RCC 7860 (cell line): ENCODE measurements at places on chromosomes 2 and 18.

- peak; percentile 38 for DNase-seq
Measured at GRCh38 chr2:197813093-197813787, 8.8 kb downstream of the PLCL1 start.

DNA sequence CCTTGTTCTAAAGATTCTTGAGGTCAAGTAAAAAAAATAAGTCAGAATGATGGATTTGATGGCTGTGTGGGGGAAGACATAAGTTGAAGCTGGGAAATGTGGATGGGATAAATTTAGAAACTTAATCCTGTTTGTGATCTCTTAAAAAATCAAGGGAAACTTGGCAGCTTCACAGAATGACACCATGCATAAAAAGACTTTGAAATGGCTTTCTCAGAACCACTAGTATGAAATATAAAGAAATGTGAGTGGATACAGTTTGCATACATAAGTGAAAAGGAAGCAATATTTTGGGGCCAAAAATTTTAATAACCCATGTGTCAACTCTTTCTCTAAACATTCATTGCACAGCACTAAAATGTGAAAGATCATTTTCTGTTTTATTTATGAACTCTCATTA, 21.7 kb downstream of the CDH19 start:
- no peak for DNase-seq

DNA sequence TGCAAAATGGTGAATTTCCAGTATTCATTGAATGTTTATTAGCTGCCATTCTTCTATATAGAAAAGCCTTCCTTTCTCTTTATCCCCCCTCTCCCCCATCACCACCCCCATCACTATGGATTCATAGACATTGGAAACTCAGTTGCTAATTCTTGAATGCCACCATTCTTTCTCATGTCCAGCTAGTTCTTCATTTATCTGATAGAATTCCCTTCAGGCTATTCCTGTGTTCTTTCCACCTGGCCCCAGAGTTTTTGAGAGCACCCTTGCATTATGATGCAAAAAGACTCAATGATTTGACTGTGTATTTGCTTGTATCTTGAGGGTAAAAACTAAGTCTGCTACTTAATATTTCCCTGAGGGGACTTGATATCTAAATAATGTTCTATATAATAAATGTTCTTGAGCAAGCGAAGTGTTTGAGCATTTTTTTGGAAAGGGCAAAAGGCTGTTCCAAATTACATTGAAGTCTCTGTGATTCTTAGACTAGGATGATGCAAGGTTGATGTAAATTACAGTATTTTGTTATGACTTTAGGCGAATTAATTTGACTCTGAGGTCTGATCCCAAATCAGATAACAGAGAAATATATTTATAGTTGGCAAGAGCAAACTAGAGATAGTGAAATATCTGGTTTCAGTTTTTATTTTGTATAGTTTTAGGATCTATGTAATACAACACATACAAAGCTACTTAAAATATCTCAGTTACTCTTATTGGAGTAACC, 18.8 kb upstream of the SOS1 start:
- no peak for DNase-seq

DNA sequence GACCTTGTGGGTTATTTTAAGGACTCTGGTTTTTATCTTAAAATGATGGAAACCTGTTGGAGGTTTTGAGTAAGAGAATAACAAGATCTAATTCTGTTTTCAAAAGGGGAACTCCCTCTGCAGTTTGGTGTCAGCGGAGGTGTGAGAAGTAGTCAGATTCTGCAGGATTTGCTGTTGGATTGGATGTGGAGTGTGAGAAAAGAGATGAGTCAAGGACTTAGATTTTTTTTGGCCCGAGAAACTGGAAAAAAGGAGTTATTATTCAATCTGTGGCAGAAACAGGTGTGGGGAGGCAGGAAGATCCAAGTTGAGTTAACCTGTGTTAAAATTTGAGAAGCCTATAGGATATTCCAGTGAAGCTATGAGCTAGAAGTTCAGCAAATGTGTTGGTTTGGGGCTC, 337.2 kb upstream of the FANCL start:
- no peak for DNase-seq

GRCh38 chr2:152497481-152498052, 162.6 kb downstream of the FMNL2 start:
- peak; percentile 94 for DNase-seq

- peak; percentile 41 for DNase-seq
Measured at GRCh38 chr2:210189452-210190138, 18.4 kb upstream of the KANSL1L start.

DNA sequence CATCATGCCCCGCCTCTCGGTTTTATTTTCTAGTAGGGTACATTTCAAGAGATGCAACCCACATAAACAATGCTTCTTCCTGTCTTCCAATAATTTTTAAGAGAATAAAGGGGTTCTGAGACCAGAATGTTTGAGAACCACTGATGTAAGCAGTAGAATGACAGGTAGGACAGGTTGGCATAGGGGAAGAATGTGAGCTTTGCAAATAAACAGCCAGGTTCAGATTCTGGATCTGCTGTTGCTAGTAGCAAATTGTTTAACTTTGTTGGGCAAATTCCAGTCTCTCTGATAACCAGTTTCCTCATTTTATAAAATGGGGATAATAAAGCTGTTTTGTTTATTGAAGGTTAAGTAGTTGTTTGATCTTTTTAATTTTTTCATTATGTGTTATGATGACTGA, 32.8 kb downstream of the SOCS6 start:
- DNase-seq = no peak

- DNase-seq = no peak
Measured at GRCh38 chr2:112841295-112842044, 4.9 kb upstream of the IL1B start.

- peak; percentile 57 for DNase-seq
Measured at GRCh38 chr2:46232860-46233259, 64.3 kb upstream of the EPAS1 start.

DNA sequence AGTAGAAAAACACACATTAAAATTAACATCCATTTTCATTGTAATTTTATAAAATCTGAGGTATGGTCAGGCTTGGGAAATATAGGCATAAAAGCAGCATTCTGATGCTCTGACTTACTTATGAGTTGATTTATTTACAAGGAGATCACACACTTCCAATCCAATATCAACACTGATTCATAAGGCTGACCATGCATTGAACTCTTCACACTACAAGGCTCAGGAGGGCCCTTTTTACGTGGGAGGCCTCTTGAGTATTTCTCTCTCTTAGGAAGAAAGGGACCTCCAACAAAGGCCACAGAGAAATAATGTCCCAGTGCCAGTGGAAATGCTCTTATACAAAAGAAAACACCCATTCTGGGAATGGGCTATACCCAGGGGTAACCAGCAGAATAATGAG, 222.8 kb downstream of the NAPG start:
- no peak for DNase-seq

GRCh38 chr18:78699499-78699898, 280.1 kb upstream of the SALL3 start:
- no peak for DNase-seq

- no peak for DNase-seq
Measured at GRCh38 chr2:64987001-64987955, 1.9 kb upstream of the SLC1A4 start.

DNA sequence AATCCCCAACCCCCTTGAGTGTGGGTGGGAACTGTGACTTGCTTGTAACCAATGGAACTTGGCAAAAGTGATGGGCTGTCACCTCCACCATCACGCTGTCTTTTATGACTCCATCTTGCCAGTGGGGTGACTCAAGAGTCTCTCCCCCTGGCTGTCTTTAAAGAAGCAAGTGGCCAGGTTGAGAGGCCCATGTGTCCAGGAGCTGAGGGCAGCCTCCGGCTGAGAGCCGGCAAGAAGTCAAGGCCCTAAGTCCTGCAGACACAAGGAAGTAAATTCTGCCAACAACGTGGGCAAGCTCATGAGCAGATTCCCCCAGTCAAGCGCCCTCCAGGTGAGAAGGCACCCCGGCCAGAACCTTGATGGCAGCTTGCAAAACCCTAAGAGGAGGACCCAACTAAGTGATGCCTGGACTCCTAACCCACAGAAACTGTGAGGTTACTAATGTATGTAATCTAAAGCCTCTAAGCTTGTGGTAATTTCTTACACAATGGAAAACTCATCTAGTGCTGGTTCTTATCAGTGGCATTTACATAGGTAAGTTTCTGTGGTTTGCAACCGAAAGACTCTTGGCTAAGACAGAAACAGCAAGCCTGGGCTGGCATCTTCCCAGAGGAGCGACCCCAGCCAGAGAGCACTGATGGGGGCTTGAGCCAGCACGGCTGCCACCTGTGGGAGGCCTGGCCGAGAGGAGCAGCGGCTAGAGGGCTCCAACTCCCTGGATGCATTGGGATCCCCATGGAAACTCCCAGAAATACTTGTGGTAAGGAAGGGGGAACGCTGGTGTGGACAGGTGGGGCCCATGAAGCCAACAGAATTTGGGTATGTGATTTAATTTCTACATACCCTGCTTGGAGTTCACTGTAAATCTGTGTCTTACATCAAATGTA, 49.3 kb downstream of the CIB4 start:
- DNase-seq = no peak

- DNase-seq = no peak
Measured at GRCh38 chr2:41716497-41716896, 331.3 kb upstream of the PKDCC start.

DNA sequence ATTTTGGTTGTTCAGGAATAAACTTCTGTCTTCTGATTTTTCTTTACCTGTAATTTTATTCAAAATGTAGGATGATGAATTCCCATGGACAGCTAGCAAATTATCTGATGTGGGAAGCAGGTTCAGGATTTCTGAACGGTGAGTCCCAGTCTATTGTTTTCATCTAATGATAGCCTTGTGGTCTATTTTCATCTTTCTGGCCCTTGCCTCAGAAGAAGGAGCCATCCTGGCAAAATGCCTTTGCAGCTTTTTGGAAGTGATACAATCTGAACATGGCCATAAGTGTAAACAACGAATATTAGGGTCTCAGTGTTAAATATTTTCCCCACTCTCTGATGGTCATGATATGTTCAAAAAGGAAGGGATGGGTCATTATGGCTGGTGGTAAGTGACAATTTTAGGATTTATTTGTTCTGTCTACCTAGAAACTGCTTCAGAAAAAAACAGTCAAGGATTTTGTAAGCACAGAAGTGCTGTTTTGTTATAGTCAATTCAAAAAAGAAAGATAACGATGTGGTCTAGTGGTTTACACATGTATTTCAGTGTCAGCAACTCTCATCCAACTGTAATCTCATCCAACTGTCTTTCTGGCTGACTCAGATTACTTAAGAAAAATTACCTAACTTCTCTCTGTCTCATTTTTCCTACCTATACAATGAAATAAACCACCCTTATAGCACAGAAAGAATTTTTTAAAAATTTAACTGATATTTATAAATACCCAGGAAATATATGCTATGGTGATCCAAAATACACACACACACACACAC, 272.6 kb upstream of the ERBB4 start:
- DNase-seq = no peak

GRCh38 chr2:134869946-134870736, 31.7 kb downstream of the ACMSD start:
- no peak for DNase-seq

GRCh38 chr18:75880925-75881504, 453.5 kb upstream of the SMIM21 start:
- DNase-seq = no peak

DNA sequence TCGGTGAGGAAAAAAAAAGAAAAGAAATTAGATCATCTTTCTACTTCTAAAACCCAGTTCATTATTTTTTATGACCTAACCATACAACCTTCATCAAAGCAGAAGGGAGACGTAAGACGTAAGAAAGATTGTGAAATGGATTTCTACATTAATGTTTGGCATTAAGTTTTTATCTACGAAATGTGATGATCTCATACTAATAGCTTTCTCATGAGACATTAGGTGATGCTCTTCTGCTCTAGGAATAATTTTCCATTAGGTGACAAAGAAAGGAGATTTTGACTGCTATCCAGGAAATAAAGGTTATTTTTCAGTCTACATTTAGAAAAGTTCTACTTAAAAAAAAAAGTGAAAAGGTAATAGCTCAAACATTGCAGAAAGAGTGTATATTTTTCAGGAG, 748.6 kb downstream of the ERBB4 start:
- no peak for DNase-seq

GRCh38 chr2:28758459-28758858, 6.8 kb downstream of the PPP1CB start:
- DNase-seq = no peak

DNA sequence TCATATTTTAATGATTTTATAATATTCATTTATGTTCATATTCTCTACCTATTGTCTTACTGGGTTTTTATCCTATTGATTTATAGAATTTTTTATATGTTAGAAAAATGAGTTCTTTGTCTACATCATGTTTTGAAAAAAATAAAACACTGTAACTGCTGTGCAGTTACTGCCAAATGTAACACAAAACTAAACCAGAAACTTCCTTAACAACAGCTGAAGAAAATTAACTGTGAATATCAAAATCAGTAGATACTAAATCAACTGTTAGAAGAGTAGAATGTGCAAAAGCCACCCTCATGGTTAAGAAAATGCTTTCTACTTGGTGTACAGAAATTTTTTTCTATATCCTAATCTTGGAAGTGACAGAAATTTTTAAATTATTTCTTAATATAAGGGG, 69.5 kb downstream of the PTRHD1 start:
- DNase-seq = no peak

- peak; percentile 53 for DNase-seq
Measured at GRCh38 chr2:162301151-162301804, 17.2 kb downstream of the IFIH1 start.

- no peak for DNase-seq
Measured at GRCh38 chr2:68747413-68747812, 12.8 kb downstream of the ARHGAP25 start.
